MM.1S (cell line): ENCODE measurements at places on chromosomes 16 and 17.

DNA sequence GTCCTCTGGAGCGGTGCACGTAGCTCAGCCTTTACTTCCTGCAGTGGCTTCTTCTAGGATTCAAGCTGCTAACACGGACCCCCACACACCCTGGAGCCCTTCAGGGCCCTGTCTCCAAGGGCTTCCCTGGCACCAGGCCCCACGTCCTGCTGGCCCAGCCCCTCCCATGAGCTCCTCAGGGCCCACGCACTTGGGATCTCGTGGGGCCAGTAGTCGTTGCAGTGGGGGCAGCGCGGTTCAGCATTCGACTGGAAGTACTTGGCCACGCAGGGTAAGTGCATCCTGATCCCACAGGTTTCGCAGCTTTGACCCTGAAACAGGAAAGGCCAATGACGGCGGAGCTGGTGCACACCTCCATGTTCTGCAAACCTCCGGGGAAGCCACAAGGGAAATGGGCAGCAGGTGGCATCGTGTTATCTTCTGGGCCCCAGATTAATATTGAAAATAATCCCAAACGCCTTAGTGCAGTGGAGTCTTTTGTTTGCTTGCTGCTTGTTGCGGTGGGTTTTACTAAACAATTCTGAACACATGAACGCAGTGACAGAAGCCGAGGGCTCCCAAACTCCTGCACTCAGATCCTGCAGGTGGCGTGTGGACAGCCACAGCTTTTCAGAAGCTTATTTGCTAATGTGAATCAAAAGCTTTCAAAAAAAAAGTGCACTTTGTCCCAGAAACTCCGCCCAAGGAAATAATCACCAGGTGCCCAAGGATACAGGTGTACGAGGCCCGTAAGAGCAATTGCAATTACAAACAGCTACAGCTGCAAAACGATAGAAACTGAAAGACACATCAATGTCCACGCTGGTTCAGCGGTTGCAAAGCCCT is 22.4 kb downstream of the KDM8 start:
- peak; percentile 94 for DNase-seq

DNA sequence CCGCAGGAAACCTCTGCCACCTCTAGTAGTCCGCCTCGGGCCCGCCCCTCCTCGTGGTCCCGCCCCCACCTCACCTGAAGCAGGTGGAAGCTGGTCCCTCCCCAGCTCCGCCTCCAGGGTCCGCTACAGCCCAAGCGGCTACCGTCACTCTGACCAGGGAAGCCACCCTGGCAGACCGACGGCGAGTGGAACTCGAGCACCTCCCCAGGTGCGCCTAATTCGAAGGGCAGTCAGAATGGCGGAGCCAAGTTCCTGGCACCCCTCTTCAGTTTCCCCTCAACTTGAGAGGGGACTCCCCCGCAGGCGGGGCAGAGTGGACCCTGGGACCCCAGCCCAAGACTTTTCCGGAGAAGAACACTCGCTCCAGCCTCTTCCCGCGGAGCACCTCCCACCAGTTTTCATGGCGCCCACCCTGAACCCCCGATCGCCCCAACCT is 507 bp downstream of the FHOD1 start:
- peak; percentile 89 for DNase-seq

GRCh38 chr16:79632289-79632688 is 31.8 kb upstream of the MAF start:
- no peak for DNase-seq

DNA sequence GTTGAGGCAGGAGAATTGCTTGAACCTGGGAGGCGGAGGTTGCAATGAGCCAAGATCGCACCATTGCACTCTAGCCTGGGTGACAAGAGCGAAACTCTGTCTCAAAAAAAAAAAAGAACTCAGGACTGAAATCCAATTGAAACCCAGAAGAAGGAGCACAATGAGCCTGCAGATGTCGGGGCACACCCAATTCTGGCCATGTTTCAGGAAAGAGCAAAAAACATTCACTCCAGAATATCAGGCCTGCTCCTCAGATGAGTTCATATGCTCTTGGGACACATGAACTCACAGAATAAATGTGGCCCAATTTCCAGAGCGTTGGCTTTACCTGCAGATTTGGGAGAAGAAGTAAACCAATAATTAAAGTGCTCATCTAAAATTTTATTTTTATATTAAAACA is 3.0 kb upstream of the CMTM2 start:
- DNase-seq: no peak

DNA sequence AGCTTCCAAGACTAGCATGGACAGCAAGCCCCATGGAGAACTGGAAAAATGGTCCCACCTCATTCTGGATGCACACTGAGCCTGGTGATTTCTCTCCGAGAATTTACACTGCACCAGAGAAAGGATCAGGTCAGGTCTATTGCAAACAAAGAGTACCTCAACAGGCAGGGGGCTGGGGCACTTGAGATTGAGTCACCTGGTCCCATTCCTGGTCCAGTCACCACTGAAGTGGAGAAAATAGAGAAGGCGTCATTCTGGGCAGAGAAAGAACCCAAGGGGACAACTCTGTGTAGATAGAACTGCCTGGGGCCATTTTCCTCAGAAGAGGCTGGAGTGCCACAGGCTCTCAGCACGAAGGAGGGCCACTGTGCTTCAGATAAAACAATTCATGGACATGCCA is 38.4 kb downstream of the CENPV start:
- no peak for DNase-seq

DNA sequence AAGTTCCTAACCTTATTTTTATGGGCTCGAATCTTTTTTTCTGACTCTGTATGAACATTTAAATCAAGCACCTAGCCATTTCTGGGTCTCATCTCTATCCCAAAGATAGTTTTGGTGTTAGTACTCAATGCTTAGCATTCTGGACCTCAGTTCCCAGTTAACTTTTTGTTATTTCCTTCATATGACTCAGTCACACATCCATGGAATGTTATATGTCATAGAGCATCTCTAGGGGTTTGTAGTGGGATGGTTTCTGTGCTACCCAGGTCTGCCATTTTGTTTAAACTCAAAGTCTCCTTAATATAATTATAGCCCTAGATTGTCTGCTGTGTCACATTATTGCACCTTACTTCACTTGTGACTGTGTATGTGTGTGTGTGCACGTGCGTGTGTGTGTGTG is 90.1 kb downstream of the EFCAB13 start:
- no peak for DNase-seq

DNA sequence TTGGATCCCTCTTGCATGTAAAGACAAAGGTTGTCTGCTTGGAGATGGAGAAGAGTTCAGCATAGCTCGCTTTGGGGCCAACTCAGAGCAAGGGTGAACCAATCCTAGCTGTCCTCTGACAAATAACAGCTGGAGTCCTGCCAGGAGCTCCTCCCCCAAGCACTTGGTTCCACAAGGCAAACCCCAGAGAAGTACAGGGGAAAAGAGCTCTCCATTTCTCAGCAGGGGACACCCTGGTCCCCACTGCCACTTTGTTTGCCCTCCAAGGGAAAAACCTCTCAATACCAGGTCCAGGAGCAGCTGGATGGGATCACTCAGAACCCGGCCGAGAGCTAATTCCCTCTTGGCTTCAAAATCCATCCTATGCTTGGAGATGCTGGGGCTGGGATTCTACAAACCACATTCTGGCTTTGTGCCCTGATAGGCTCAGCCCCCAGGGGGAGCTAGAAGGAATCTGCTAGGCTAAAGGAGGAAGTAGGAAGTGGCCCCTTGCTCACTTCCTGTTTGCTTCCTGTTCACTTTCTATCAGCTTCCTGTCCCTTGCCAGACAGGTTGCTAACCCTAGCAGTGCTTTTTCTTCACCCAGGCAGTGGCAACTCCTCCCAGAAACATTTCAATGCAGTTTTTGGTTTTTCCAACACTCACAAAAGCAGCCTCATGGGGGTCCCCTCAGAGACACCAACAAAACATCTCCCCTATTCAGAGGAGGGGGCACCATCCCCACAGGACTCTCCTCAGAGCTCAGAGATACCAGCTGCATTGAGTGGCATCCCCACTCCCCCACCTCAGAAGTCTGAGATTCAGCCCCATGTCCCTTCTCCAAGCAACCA is 30.7 kb downstream of the CDRT4 start:
- DNase-seq: no peak

GRCh38 chr16:8675183-8676159 is 1.1 kb downstream of the ABAT start:
- no peak for DNase-seq

GRCh38 chr17:32631341-32632096 is 144.7 kb downstream of the CDK5R1 start:
- no peak for DNase-seq

GRCh38 chr16:84973236-84973635 is 38.1 kb downstream of the ZDHHC7 start:
- no peak for DNase-seq

GRCh38 chr16:3514621-3515020 is 13.8 kb downstream of the CLUAP1 start:
- no peak for DNase-seq

- DNase-seq: no peak
Measured at GRCh38 chr17:28524476-28525424, 18.6 kb downstream of the FOXN1 start.

GRCh38 chr16:5386989-5387388 is 289.4 kb upstream of the EEF2KMT start:
- no peak for DNase-seq

DNA sequence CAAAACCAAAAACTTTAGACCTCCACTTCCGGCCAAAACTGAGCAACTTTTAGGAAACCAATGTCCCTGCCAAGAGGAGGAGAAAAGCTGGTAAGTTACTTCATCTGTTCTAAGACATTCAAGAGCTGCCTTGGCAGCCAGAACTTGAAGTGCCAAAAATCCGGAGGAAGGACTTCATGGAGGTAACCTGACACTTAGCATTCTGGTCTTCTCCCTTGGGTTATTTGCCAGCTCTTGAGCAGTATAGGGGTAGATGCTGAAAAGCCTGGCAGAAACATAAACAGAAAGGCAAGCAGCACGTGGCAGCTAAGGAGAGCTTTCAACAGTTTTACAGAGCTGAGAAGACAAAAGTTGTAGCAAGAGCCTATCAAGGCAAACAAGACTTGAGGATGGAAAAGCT is 53.2 kb downstream of the CDYL2 start:
- DNase-seq: no peak

GRCh38 chr17:29138184-29138955 is 41.8 kb downstream of the MYO18A start:
- DNase-seq: peak; percentile 48

GRCh38 chr16:67339453-67339852 is 12.8 kb downstream of the LRRC36 start:
- DNase-seq: no peak

DNA sequence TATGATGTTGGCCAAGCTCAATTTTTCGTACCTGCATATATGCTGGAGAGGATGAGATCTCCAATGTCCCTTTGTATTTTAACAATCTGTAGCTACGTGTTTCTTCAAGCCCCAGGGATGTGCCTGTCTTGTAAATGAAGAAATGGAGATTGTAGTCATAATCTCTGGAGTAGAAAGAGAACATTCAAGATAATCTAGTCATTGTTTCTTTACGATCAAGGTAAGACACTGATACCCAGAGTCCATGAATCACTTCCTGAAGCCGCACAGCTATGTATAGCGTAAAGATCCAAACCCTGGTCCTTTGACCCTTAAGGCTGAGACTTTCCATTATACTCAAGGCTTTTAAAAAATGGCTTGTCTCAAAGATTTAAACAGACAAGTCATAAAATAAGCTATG is 205.5 kb downstream of the HS3ST3B1 start:
- no peak for DNase-seq

DNA sequence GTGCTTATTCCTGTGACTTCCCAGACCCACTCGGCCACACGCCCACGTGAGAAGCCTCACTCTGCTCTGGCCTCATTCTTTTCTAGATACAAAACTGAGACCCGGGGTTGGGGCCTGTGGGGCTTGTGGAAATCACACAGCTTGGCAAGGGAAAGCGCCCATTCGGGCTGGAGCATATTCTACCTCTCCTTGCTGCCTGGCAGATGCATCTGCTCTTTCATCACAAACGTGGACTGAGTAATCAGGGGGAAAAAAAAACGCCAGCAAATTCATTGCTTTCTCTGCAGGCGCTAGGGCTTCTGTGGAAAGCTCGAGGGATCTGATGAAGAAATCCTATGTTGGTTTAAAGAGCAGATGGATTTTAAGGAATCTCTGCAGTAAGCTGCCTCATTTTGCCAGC is 44.4 kb downstream of the DNAH9 start:
- DNase-seq: no peak

DNA sequence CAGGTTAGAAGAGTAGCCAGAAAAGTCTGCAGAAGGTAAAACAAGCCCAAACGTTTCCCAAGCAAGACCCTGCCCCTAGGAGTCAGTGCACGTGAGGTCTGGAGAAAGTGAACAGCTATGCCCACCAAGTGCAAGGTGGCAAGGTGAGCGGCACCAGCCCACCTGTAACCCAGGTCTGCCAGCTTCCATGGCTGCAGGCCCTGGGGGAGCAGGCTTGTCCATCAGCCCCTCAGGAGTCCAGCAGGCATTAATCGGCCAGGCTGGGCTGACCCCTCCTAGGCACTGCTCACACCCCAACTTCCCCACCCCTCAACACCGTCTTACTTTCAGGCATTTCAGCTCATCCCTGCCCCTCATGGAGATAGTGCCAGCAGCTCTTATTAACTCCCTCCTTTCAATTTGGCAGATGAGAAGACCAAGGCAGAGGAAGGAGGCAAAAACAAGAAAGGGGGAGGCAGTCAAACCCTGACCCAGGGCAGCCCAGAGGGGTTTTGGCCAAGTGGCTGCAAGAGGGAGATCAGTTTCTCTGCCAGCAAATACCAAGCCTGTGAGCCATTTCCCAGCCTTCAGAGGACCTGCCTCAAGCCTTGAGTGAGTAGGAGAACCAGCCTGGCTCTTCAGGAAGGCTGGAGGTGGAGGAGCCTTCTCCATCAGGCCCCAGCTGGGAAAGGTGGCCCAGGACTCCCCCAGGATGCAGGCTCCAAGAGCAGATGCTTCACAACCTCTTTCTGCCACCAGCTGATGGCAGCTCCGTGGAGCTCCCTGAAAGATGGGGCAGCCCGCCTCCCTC is 14.7 kb downstream of the BEAN1 start:
- DNase-seq: no peak

- no peak for DNase-seq
Measured at GRCh38 chr17:78962345-78962983, 17.3 kb downstream of the LGALS3BP start.

DNA sequence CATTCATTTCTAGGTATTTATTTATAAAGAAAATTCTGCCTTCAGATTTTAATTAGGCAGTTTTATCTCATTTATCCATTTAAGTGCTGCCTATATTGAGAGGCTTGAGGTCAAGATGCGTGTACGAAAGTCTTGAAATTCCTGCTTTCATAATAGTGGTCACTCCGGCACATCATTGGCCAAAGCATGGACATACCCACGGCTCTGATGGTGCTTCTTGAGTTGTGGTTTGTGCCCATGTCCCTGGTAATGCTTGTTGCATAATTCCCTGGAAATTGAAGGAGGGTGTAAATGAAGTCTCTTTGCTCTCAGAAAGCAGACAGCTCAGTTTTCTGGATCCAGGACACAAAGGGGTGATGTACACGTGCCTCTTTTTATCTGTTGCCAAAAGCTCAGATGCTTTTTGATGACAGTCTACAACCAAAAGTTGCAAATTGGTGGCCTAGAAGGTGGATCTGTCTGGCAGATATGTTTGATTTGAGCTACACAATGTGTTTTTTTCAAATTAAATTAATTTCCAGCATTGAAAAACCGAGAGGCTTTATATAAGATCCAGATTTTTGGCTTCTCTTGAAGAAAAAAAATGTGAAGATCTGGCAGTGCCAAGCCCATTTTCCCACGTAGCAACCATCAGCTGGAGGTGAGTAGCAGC is 94.4 kb downstream of the SHISA9 start:
- DNase-seq: no peak
